Heart right ventricle (tissue), 16 donors: ENCODE measurements at places on chromosomes 7 and 10.

- no peak for DNase-seq
These were observed 71.4 kb upstream of the RHEB start for GRCh38 chr7:151590850-151591771.

GRCh38 chr7:158828133-158829020, 932 bp downstream of the ESYT2 start:
- DNase-seq, result peak; percentile 42

DNA sequence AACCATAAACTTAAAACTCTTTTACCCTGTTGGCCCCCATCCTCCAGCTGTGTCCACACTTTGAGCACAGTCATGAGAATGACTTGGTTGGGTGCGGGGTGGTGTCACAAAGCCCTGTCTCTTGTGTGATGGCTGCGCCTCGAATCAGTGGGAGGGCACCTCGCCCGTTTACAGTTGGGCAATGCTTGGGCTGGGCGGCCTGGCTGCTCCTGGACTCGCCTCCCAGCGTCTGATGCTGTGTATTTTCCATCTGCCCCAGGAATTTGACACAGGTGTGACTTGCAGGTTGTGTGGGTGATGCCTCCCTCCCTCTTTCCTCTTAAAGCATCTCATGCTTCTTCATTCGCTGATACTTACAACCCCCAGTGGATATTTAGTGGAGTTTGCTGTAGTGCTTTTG, 33.7 kb downstream of the CHST12 start:
- DNase-seq, result no peak

DNA sequence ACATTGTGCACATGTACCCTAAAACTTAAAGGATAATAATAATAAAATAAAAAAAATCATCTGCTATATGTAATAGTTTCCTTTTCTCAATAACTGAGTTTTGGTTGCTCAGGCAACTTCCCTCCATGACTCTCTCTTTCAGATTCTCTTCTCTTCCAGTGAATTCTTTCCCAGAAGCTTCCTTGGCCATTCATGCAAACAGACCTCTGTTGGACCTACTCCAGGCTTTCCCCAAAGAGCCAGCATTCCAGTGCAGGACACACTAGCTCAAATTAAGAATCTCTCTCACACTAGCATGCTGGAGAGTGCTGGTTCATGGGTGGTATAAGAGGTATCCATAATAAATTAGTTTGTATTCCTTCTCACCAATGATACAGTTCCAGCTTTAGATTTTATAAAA, 31.0 kb upstream of the ZEB1 start:
- DNase-seq, result no peak

- DNase-seq, result peak; percentile 21
These were observed 33.6 kb downstream of the ZCCHC24 start for GRCh38 chr10:79411546-79412495.

- peak; percentile 64 for DNase-seq
These were observed at the start of gene TWIST1 for GRCh38 chr7:19117091-19117869. Gene TWIST1, minus strand, starts transcription at chr7:19117636. Its CDS starts 315 bp downstream, at chr7:19117321.

GRCh38 chr7:48540746-48541145, 369.5 kb downstream of the ABCA13 start:
- no peak for DNase-seq

GRCh38 chr7:45084901-45085618, 3.7 kb downstream of the NACAD start:
- DNase-seq, result no peak

DNA sequence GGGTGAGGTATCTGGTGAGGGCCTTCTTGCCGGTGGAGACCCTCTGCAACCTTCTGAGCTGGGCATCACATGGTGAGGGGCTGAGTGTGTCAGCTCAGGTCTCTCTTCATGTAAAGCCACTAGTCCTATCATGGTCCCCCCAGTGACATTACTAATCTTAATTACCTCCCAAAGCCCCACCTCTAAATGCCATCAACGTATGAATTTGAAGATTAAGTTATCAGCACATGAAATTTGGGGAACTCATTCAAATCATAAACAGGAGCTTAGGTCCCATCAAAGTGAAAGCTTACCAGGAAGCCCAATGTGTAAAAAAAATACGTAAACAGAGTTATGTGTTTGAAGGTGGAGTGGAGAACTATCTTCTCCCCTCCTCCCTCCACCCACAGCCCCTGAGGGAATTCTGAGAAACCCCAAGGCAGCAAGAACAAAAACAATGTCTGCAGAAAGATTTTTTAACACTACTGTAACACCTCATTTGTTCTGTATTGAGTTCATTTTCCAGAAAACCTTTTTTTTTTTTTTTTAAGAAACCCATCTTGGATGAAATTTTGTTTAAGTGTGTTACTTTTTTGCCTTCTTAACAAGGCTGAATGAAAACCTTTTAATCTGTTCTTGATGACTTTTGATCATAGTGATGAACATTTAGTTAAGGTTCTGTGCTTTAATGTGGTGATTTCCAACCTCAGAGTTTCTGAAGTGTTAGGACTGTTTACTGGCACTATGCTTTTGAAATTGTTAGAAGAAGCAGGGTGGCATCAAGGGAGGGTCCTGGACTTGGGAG, 19.1 kb upstream of the PCGF5 start:
- DNase-seq, result no peak

GRCh38 chr10:104260775-104261115, 6.1 kb downstream of the GSTO1 start:
- DNase-seq, result no peak

DNA sequence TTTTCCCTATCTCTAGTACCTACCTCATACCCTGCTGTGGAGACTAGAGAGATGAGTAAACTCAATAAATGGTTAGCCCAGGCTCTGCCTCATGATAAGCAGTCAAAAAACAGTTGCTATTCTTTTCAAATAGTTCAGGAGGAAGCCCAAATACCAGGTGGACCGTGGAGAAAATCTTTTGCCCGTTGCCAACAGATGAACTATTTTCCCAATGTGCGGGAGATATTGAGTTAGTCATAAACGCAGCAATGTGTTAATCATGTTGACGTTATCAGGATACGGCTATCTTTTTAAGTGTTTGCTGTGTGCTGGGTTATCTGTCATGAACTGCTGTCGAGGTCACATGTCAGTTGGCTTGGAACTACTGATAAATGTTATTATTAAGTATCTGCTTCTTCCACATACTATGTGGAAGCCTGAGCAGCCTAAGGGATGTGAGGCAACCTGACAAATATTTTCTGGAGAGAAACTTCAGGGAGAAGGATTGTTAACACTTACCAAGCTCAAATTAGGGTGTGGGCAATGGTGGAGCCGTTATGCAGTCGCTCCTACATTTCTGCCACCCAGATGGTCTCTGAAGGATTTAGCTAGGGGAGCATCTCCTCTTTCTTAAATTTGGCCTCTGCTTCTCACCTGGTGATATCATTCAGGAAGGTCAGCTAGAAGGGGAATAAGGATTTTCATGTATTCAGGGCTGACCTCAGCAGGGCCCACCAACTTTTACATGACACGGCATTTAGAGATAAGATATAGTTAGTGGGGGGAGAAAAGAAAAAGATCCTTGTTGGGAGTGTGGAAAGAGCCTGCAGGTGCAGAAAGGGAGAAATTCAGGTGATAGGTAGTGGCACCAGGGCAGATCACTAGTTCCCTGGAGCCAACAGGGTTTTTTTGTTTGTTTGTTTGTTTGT, 33.5 kb upstream of the SLC26A3 start:
- DNase-seq, result no peak

DNA sequence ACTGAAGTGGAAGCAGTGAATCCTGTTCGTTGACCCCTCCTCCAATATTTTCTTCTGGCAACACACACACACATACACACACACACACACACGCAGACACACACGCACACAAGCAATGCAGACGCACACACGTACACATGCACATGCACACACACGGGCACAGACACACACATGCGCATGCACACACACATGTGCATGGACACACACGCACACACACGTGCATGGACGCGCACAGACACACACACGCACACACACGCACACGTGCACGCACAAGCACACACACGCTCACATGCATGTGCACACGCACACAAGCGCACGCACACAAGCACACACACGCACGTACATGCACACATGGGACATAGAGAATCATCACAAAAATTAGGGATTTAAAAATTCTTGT, 488.2 kb upstream of the TPK1 start:
- no peak for DNase-seq

DNA sequence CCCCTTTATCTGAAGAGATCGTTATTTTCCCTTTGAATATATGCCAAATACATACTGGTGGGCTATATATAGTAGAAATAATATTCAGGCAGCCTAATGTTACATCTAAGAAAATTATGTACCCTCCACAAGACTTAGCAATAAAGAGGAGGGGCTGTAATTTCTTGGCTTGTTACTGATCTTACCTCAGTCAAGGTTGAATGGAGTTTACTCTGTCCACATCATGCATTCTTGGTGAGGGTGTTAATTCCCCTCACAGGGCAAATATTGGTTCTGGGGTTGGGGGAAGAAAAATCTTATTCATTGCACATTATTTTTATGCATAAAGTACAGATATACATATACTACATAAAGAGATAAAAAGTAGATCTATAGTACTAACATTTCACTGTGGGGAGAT, 145.8 kb upstream of the ANK3 start:
- DNase-seq, result no peak

DNA sequence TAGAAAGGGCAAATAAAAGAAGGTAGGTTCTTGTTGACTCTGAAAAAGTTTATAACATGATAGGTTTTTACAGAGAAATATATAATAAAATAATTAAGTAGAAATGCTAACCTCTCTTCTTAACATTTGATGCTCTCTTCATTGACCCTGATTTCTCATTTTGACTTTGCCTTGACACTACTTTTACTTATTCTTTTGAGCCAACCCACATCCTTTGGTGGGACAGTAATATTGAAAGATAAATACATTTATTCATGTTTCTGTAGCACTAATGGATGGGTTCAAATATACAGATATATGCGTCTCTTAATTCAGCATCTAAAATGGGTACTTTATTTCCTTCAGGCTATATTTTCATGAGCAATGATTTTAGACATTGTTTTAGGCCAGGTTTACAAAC, 34.4 kb downstream of the DDC start:
- no peak for DNase-seq

GRCh38 chr7:120865191-120865981, 7.4 kb upstream of the TSPAN12 start:
- no peak for DNase-seq

DNA sequence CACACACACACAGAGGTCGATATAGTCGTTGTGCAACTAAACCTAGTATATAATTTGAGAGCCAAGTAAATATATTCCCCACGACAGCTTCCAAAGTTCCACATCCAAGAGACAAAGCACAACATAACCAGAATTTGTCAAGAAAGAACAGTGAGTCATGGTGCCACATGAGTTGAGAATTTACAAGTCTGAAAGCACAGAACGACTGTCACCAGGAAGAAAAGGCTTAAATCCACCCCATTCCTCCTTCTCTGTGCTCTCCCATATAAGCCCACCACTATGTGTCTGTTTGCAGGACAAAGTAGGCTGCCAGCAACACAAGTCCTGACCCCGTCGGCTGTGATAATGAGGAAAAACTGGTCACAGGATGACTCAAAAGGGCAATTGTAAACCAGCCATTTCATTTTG, 32.8 kb downstream of the GSAP start:
- DNase-seq, result no peak

- DNase-seq, result peak; percentile 60
These were observed 188.6 kb upstream of the LYZL2 start for GRCh38 chr10:30818010-30818660.

DNA sequence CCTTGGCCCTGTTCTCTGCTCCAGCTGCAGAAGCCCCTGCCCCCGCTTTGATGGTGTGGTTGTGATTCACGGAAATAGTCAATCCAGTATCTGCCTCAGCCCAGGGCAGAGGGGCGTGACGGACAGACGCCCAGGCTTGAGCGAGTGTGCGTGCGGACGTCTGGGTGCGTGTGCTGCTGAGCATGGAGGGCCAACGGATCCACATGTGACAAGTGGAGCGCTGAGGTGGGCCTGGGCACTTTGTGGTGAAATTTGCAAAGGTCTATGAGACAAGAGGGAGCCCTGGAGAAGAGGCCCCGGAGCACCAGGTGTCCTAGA, 94.4 kb downstream of the WDR37 start:
- no peak for DNase-seq

DNA sequence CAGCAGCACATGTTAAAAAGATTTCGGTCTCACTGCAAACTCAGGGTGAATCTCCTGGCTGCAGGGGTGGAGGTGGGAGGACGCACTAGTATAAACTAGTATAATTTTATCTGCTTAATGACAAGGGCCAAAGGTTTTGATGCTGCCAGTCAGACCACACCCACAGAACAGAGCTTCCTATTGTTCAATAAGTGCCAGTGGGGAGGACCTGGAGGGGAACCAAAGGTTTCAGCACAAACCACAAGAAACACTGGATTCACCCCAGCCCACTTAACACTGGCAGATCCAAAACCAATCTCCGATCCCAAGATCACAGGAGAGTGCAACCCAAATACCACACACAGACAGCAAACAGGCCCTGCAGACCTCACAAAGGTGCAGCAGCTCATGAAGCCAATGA, 6.6 kb downstream of the VOPP1 start:
- no peak for DNase-seq

- no peak for DNase-seq
These were observed 131.7 kb downstream of the DYNC1I1 start for GRCh38 chr7:95904099-95904498.

DNA sequence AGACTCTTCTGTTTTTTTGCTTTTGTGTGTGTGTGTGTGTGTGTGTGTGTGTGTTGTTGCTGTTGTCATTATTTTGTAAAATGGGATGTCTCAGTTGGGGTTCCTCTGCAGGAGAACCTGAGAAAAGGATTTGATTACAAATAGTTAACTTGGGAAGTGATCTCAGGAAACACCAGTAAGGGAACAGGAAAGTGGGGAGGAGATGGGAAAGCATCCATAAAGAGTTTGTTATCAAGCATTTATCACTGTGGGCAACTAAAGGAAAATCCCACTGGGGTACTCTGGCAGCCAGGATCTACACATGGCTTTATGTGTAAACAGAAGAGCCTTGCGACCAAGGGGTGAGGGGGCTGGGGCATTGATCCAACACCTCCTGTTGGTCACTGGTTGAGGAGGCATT, 485.4 kb downstream of the KCNMA1 start:
- no peak for DNase-seq
